ENCODE measurements at places on chromosomes 11 and 22. TPM values are rescaled to one million over a fixed set of nuclear protein-coding genes. Genes with fewer than 3 reads are reported as not detected.

POTEH gene
- not detected for total RNA-seq

GRCh38 chr22:32411402-32411801 lies 645 bp downstream of the RTCB start:
- no peak for DNase-seq

GRCh38 chr22:38040953-38041759 lies 16.0 kb upstream of the PICK1 start:
- DNase-seq, result no peak

HSPA8 gene
- total RNA-seq, result 1,103 TPM

- no peak for DNase-seq
Measured at GRCh38 chr11:109984634-109985289, 108.4 kb upstream of the ZC3H12C start.

GRCh38 chr11:67387069-67387468 lies 4.7 kb upstream of the RAD9A start:
- no peak for DNase-seq

TREH gene
- total RNA-seq, result not detected

DNA sequence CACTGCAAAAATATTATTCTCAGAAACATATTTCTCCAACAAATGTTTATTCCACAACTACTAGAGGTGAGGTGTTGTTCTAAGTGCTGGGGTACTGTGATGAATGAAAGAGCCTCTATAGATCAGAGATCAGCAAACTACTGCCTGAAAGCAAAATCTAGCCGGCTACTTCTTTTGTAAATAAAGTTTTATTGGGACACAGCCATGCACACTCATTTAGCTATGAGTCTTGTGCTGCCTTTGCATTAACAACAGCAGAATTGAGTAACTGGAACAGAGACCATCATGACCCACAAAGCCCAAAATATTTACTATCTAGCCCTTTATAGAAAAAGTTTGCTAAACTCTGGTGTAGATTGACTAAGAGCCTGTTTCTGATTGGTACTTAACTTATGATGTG lies 37.1 kb upstream of the CRYBB3 start:
- no peak for DNase-seq

GRCh38 chr11:2863276-2863618 lies 22.3 kb downstream of the CDKN1C start:
- DNase-seq, result no peak

GRIA4 gene
- total RNA-seq, result not detected

DNA sequence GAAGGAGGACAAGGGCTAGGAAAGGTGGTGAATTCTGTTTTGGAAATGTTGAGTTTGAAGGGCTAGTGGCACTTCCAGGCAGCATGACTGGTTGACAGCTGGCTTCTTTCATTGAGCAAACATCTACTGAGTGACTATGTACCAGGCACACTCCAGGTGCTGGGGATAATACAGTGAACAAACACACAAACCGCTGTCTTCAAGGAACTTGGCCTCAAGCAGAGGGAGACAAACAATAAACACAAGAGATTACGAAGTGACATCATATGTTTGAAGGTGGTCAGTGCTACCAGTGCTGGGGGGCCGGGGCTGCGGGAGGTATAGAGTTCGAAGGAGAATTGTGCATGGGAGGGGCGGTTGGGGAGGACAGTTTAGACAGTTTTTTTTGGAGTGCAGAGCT lies 197.0 kb upstream of the SORL1-AS1 start:
- DNase-seq, result no peak

YDJC gene
- total RNA-seq, result 25.7 TPM

- DNase-seq, result no peak
Measured at GRCh38 chr22:23242473-23243001, 62.2 kb downstream of the BCR start.

DNA sequence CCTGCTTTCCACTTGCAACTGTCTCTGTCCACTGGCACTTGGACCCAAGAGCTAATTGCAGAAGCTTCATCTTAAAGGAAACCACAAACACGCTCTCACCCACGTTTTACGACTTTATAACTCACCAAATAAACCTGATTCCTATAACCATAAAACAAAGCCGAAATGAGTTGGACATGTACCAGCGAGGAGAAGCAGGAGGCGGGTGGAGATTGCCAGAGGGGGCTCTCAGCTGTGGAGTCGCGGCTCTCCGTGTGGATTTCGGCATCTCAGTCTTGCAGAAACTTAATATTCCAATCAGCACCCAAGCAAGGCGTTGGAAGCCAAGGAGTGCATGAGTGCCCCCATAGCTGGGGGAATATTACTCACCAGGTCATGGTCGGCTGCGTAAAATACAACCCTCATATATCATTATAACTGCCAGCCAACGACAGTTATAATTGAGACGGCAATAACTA lies 483.6 kb downstream of the MN1 start:
- no peak for DNase-seq

- no peak for DNase-seq
Measured at GRCh38 chr11:11422411-11423128, 69.5 kb upstream of the CSNK2A3 start.

GRCh38 chr22:48499456-48500425 lies 1327.9 kb downstream of the BRD1 start:
- no peak for DNase-seq

Measured in PC-9 (cell line).